ENCODE measurements at places on chromosomes 6 and 20.

DNA sequence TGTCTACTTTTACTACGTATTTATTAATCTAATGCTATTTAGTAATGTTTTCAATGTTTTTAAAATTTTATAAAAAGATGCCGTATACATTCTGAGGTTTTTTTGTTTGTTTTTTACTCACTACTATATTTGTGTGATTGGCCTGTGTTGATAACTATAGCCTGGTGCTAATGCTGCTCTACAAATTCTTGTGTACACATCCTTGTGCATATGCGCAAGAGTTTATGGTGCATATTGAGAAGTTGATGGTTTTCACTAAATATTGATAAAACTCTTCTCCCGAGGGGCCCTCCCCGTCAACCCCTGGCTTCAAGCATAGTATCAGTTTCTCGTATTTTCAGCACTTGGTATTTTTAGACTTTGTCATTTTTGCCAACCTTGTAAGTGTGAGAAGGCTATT is 59.9 kb downstream of the E2F3 start:
- DNase-seq, result no peak

DNA sequence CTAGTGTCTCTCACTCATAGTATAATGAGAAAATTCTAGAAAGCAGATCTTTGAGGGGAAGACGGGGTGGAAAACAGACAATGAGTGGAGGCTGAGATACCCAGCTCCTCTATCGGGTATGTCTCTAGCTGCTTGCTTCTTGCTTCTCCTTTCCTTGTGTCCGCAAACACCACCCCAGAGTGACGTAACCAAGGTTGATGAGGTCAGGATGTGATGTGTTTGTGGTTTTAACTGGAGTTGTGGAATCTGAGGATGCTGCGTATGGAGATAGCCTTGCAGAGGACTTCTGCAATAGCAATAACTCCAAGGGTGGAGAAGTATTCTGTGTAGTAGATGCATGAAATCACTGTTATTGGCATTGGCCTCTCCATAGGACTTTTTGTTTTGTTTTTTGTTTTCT is 132.7 kb upstream of the IFNGR1 start:
- no peak for DNase-seq

DNA sequence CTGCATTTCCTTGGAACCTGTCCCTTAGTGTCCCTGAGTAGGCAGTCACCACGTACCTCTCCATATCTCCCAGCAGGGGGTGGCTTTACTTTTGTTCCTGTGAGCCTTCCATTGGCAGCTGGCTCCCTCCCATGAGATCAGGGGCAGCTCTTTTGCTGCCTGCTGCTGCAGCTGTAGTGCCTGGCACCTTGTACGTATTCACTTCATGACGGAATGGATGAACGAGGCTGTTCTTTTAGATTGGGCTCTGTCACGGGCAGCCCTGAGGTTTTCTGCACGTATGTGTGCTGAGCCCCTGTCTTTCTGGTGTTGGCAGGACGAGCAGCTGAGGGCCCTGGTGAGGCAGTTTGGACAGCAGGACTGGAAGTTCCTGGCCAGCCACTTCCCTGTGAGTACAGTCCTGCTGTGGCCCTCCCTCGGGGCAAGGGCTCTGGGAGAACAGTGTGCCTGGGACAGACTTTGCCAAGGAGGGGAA is 14.6 kb downstream of the MYBL2 start:
- DNase-seq, result no peak

DNA sequence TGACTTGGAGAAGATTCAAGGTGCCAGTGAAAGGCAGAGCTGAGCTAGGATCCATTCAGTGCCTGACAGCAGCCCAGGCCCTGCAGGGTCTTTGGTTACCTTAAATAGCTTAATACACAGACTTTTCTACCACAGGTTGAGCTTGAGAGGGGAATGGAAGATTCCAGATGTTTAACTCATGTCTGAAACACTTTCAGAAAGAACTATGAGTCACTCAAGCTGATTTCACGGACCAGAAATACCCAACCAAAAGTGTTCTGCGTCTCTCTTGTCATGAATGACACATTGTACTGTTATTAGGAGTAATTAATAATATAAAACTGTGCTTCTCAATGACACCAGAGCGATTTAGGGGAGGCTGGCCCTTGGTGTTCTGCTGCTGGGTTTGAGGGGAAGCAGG is 6.4 kb upstream of the PMEPA1 start:
- DNase-seq, result no peak

DNA sequence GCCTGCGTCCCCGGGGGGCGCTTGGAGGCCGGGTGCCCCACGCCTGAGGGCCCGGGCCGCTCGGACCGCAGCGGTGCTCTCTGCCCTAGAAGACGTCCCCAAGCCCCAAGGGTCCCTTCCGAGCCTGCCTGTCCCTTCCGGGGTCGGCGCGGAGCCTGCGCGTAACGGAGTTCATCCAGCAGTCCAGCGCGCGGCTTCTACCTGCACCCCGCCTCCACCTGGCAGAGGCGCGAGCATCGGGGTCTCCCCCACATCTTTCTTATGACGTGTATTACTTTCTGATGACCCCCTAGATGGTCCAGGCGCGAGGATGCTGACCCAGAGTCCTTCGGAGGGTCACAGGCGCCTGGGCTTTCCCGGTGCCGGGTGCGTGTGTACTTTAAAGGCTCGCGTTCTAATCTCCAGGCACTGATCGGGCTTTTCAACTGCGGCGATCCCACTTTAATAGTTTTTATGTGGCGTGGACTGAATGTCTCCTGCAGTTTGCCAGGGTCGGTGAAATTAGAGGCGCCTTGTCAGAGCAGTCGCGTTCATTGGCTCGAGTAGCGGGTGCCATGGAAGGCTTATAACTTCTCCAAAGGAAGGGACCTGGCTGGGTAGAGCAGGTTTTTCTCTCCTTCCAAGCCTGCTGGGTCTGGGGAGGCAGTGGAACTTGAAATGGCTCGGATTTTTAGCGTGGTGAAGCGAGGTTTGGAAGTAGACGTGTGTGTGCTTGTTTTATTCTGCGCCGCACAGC is 912 bp downstream of the EYA4 start:
- DNase-seq, result no peak

DNA sequence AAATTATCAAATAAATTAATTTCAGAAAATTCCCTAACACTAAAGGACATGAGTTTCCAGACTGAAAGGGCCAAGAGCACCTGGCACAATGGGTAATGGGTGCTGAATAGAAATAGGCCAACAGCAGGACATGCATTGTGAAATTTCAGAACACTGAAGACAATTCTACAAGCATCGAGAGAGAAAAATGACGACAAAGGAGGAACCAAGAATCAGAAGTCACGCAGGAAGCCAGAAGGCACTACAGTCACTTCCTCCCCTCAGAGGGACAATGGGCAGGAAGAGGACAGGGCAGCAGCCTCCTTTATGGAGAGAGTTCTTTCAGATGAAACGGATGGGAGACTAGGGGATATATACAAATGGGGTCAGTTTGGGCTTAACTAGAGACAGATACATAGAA is 29.6 kb downstream of the PCNA start:
- DNase-seq, result no peak

DNA sequence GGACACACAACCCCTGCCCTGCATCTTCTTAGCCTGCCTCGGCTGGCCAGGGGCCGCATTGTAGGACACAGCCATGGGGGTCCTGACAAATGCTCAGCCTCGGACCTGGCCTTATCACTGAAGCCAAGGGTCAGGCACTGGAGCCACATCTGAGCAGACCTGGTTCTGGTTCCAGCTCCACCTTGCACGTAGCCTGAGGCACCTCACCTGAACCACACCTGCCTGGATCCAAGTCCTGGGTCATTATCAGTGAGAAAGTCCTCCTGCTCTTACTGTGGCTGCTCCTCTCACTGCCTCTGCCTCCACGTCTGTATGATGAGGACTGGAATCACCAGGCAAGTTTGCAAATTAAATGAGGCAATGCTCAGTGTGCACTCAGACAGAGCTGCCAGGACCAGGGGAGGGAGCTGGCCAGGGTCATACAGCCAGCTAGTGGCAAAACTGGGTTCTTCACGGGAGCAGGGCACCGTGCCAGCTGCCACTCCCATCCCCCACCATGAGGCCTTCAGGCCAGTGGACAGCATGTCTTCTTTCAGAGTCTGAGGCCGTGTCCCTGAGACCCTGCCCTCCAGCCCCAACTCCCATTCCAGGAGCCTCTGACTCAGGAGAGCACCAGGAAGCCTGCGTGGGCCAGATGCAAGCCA is 40.2 kb downstream of the MRPL14 start:
- no peak for DNase-seq

- no peak for DNase-seq
Observed at GRCh38 chr6:13467216-13467600, 20.2 kb downstream of the GFOD1 start.

DNA sequence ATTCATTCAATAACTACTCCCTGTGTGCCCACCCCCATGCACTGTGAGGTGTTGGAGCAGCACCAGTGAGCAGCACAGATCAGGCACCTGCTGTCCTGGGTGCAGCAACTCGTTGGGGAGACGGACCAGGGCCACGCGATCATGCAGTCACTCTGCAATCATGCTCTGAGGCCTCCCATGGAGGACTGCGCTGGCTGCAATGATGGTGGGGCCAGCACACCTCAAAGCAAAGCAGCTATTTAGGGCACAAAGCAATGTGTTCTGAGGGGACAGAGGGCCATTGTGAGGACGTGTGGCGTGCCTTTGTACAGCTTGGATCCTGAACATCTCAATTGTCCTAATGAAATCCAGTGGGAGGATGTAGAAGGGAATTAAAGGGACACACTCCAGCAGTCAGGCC is 41.0 kb upstream of the MPC1 start:
- DNase-seq, result no peak

GRCh38 chr6:160128879-160129516 is 7.4 kb downstream of the SLC22A1 start:
- DNase-seq, result no peak

- DNase-seq, result no peak
Observed at GRCh38 chr6:156242206-156242605, 535.0 kb upstream of the ARID1B start.

DNA sequence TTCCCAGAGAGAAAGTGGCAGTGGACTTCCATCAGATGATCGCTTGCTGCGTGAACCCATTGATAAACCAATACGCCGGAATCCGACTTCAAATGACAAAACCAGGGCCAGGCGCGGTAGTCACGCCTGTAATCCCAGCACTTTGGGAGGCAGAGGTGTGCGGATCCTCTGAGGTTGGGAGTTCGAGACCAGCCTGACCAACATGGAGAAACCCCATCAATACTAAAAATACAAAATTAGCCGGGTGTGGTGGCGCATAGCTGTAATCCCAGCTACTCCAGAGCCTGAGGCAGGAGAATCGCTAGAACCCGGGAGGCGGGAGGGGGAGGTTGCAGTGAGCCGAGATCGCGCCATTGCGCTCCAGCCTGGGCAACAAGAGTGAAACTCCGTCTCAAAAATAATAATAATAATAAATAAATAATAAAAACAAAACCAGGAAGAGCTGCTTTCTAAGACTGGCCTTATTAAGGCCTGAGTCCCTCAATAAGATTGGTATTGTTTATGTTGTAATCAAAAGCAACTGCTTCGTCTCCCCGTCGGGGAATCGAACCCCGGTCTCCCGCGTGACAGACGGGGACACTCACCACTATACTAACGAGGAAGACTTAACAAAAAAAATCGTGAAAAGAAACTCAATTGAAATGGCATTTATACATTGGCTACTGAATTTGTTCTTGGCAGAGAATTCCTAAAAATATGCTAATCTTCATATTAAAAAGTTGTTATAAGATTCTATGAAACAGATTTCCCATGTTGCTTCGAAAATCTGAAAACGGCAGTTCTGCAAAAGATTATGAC is 110.2 kb upstream of the ZNF184 start:
- no peak for DNase-seq

- DNase-seq, result no peak
Observed at GRCh38 chr6:108598305-108598863, 37.7 kb downstream of the FOXO3 start.

- no peak for DNase-seq
Observed at GRCh38 chr6:42294759-42295158, 77.1 kb upstream of the MRPS10 start.

DNA sequence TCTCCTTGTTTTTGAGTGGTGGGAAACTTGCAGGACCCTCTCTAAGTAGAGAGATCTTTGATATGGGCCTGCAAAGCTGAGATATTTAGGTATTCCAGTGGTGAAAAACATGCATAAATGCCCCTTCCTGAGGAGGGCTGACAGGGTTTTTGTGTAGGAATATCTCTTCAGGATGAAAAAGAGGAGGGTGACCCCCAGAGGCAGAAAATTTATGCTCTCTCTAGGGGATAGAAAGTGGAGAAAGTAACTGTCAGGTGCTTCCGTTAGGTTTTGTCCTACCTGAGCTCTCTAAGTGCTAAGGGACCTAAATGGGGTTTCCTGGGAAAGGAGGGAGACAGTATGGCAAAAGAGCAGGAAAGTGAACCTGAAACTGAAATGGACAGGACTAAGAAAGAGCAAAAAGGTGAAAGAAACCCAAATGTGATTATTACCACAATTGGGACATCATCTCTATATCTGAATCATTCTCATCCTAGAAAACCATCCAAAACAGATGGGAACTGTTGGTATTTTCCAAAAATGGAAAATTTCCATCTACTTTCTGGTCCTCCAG is 2.0 kb downstream of the COL19A1 start:
- DNase-seq, result no peak

GRCh38 chr6:106529438-106529837 is 99.9 kb downstream of the RTN4IP1 start:
- DNase-seq, result no peak

GRCh38 chr20:24109537-24109936 is 121.0 kb upstream of the GGTLC1 start:
- no peak for DNase-seq

DNA sequence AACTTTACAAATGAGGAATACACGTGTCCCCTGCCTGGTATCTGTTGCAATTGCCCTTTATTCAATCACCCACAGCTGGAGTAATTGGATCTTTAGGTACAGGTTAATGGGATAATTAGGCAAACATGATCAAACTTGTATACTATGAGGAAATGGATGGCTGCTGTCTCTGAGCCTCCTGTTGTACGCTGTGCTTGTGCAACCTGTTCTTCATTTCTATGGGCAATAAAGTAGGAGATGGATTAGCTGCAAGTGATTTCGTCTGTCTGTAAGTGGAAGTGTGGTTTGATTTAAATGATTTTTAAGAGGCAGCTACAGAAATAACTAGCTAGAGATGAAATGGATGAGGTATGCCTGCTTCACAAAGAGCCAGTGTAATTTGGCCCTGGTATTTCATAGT is 474.1 kb downstream of the RNF144B start:
- no peak for DNase-seq

GRCh38 chr6:132198896-132199295 is 202.4 kb downstream of the MOXD1 start:
- no peak for DNase-seq

GRCh38 chr6:22666021-22666420 is 96.7 kb downstream of the HDGFL1 start:
- no peak for DNase-seq

DNA sequence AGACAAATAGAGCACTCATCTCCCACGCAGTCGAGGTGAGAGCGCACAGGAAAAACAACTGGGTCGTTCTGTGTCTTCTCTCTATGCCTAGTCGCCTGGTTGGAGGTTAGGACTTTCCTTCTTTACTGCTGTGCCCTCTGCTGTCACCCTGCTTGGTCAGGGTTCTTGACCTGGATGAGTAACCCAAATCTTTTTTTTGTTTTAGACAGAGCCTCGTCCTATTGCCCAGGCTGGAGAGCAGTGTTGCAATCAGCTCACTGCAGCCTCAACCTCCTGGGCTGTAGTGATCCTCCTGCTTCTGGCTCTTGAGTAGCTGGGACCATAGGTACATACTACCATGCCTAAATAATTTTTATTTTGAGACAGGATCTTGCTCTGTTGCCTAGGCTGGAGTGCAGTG is 24.5 kb downstream of the PRPF6 start:
- no peak for DNase-seq

- no peak for DNase-seq
Observed at GRCh38 chr20:16003310-16003709, 569.9 kb downstream of the KIF16B start.
